Glomerular endothelial cell (primary cell): ENCODE measurements at places on chromosomes 11 and 22. TPM values are rescaled to one million over a fixed set of nuclear protein-coding genes. Genes with fewer than 3 reads are reported as not detected.

PHLDA2 gene
- total RNA-seq: 67.4 and 95.4 TPM in 2 replicates

LDHAL6A gene
- not detected in 2 replicates for total RNA-seq

KCNJ1 gene
- 0.05 TPM in 1 of 2 replicates, not detected in the other for total RNA-seq

DCHS1 gene
- total RNA-seq: 89.7 and 177 TPM in 2 replicates

DBX1 gene
- total RNA-seq: not detected in 2 replicates

KBTBD3 gene
- 2.2 and 6.5 TPM in 2 replicates for total RNA-seq
